ENCODE measurements at places on chromosomes 6 and 20. TPM values are rescaled to one million over a fixed set of nuclear protein-coding genes. Genes with fewer than 3 reads are reported as not detected.
A peak's percentile ranks its signal among the peaks of the same experiment; 100 is the strongest.

ZFAND3 gene
- 13.5 TPM for polyA plus RNA-seq

GRCh38 chr6:70459235-70459634 is 45.9 kb downstream of the FAM135A start:
- H3K4me1 ChIP-seq = no peaks in the 10 kb centered on the region
- no peak overlapping the region for H3K27ac ChIP-seq
- H3K36me3 ChIP-seq = peaks cover 27% of the 10 kb centered on the region
- H3K4me3 ChIP-seq = no peak overlapping the region
- H3K27me3 ChIP-seq = no peaks in the 10 kb centered on the region

- DNase-seq = no peak
- H3K27me3 ChIP-seq = no peaks in the 10 kb centered on the region
- H3K4me3 ChIP-seq = no peak overlapping the region
- no peak overlapping the region for H3K27ac ChIP-seq
Observed at GRCh38 chr6:29968130-29968529, 25.8 kb downstream of the HLA-A start.

CGAS gene
- 3.5 TPM for polyA plus RNA-seq

- no peaks in the 10 kb centered on the region for H3K36me3 ChIP-seq
- DNase-seq = peak; percentile 92
- H3K27ac ChIP-seq = peak within 1 kb of the TSS; percentile 93
- peak within 1 kb of the TSS; percentile 90 for H3K4me3 ChIP-seq
- H3K4me1 ChIP-seq = peaks cover 40% of the 10 kb centered on the region
Observed at GRCh38 chr20:3407040-3407770, at the start of gene DNAAF9. Gene DNAAF9, minus strand, starts transcription at chr20:3407669. Its CDS starts 112 bp downstream, at chr20:3407557.

DNA sequence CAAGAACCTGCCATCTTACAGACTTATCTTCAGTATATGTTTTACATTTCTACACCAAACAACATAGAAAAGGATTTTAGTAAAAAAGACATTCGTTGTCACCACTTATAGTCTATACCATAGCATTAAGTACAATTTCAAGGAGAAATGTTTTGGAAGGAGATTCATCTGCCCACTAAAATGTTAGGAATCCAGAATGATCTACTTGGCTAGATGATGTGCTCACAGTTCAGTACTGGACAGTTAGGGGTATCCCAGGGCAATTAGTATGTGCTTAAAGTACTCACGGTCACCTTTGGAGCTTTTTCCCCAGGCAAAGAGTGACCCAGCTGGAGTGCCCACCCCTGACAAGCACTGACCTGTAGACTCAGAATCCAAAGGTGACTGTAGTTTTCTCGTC is 222.9 kb downstream of the SLC24A3 start:
- H3K4me1 ChIP-seq = no peaks in the 10 kb centered on the region
- no peaks in the 10 kb centered on the region for H3K36me3 ChIP-seq
- DNase-seq = no peak
- H3K27ac ChIP-seq = no peak overlapping the region
- no peaks in the 10 kb centered on the region for H3K27me3 ChIP-seq

DNA sequence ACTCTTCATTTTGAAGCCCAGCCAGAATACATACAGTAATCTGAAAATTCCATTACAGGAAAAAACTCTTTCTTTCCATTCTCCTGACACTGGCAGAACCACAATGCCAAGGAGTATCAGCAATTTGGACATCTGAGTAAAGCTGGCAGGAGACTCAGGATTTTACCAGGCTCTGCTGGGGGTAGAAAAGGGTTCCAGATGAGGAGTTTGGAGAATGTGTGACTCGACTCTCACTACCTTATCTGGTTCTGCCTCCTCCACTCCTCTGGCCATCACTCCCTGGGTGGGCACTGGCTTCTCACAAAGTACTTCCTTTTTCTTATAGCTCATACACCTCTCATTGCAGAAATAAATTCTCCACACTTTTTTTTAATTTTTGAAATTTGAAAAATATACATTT is 10.6 kb upstream of the WFDC8 start:
- no peaks in the 10 kb centered on the region for H3K36me3 ChIP-seq
- no peaks in the 10 kb centered on the region for H3K27me3 ChIP-seq
- no peaks in the 10 kb centered on the region for H3K4me1 ChIP-seq
- no peak overlapping the region for H3K27ac ChIP-seq

TPD52L2 gene
- 94.6 TPM for polyA plus RNA-seq

DNA sequence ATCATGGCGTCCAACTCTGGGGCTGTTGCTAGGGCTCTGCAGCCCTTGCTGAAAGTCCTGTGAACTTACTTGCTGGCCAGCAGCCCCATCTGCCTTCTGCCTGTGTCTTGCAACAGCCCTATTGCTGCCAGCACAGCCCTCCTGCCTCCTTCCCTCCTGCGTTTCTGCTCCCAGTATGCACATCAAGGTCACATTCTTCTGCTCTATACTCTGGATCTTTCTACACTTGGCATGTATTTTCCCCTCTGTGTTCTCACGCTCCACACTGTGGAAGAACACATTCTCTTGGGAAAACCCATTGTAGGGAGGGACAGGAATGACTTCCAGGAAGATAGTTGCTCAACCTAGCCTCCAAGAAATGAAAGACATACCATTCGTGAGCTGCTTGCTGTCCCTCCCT is 80.9 kb upstream of the PHACTR2 start:
- peaks cover 5% of the 10 kb centered on the region for H3K4me1 ChIP-seq
- H3K27me3 ChIP-seq = no peaks in the 10 kb centered on the region
- no peak for DNase-seq
- no peak overlapping the region for H3K27ac ChIP-seq
- H3K4me3 ChIP-seq = no peak overlapping the region

All from spleen (tissue), 13 donors.